ENCODE measurements at places on chromosomes 6 and 20.

- no peak for DNase-seq
These were observed 172.5 kb upstream of the FERMT1 start for GRCh38 chr20:6295127-6295866.

DNA sequence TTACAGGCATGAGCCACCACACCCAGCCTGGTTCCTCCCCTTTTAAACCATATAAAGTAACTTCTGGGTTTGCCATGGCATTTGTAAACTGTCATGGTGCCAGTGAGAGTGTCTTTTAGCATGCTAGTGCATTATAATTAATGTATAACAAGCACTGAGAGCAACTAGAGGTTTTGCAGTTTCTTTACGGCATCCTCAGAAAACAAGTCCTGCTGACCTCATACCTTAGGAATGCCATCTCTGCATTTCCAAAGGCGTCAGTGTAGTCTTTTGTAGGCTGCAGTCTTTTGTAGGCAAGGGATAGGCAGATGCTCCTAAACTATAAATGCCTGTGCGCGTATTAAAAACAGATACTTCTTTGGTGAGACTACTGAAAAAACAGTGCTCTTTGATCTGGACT is 75.0 kb upstream of the EZR start:
- DNase-seq = no peak

GRCh38 chr6:21227486-21227885 is 366.1 kb upstream of the SOX4 start:
- no peak for DNase-seq

DNA sequence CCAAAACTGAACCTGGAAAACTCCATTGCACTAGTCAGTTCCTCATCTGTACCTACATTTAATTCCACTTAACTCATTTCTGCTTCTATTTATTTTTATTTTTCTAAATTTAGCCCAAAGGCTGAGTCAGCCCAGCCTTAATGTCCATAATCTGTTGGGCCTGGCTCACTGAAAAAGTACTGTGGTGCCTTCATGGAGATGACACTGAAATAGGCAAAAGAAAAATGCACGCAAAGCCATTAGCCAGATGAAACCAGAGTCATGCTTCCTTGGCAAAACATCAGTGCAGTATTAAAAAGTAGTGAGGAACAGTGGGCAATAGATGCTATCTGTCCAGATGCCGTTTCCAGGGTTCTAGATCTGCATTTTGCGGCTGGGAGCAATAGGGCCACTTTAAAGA is 14.7 kb upstream of the PLCB4 start:
- DNase-seq = no peak

- no peak for DNase-seq
These were observed 263.1 kb downstream of the TBX18 start for GRCh38 chr6:84501315-84501714.

GRCh38 chr6:92132457-92132856 is 1286.9 kb downstream of the EPHA7 start:
- DNase-seq = no peak

DNA sequence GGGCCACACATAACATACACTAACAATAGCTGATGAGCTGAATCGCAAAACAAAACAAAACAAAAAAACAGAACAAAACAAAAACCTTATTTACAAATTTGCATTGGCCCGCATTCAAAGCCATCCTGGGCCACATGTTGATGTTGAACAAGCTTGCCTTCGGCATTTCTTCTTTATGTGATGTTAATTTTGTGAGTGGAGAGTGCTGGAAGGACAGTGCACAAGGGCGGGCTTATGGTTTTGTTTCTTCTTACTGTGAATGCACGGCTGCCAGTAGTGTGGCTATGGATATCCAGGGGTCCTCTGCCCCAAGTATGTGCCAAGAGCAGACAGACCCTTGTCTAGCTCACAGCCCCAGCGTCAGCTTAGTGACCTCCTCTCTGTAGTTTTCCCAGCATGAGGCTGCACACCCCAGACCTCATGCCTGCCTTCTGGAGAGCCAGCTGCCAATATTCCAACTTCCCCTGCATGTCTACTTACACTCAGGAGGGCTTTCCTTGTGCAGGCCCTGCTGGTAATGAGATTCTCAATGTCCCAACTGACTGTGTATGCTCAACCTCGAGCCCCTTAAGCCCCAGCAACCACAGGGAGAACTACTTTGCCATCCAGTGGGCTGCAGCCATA is 24.9 kb downstream of the ZNF292 start:
- no peak for DNase-seq

All from hippocampal formation (tissue), 2 donors.